Endothelial cell (in vitro differentiated cells): ENCODE measurements at places on chromosomes 4 and X.

DNA sequence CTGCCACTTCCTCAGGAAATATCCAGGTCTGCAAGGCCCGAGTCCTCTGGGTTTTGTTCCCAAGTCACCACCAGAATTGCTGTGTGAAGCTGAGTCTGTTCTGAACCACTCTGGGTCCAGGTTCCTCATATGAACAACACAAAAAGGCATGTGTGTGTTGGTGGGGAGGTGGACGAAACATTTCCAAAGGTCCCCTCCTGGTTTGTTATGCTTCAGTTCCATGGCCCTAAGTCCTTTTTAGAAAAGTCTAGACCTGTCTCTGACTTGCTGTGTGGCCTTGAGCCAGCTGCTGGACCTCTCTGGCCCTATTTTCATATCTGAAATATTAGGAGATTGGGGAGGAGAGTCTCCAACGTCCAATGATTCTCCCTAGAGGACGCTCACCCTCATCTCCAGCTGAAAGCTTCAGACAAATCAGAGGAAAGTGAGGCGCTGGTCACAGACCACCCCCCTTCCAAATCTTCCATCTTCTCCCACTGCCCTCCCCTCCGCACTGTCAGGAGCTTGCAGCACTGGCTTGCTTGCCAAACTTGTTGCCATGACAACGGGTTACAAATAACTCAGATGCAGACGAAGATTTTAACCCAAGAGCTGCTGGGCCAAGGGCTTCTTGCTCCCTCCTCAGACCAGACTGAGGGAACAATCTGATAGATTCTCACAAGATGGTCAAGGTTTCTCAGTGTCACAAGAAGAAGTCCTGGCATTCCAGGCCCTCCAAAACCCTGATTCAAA is 64.5 kb downstream of the SMC1A start:
- DNase-seq = peak; percentile 10

DNA sequence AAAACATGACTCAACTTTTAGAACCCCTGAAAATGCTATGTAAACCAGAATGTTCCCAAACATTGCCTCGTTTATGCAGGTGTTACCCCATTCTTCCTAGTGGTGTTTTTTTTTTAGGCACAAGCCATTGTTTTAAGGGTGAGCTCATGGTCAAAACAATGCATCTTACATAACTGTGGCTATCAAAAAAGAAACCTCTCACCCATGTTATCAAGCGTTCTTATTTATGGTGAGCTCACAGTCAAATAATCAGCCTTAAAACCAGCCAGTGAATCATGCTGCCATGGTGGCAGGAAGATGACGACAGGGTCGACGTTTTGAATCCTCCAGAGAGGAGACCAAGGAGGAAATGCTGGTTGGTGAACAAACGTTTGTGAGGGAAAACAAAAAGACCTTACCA is 195.2 kb downstream of the KDR start:
- DNase-seq = no peak

GRCh38 chr4:71830-72229 is 18.7 kb downstream of the ZNF595 start:
- DNase-seq = no peak

GRCh38 chr4:12949719-12950490 is 534.2 kb downstream of the RAB28 start:
- no peak for DNase-seq

DNA sequence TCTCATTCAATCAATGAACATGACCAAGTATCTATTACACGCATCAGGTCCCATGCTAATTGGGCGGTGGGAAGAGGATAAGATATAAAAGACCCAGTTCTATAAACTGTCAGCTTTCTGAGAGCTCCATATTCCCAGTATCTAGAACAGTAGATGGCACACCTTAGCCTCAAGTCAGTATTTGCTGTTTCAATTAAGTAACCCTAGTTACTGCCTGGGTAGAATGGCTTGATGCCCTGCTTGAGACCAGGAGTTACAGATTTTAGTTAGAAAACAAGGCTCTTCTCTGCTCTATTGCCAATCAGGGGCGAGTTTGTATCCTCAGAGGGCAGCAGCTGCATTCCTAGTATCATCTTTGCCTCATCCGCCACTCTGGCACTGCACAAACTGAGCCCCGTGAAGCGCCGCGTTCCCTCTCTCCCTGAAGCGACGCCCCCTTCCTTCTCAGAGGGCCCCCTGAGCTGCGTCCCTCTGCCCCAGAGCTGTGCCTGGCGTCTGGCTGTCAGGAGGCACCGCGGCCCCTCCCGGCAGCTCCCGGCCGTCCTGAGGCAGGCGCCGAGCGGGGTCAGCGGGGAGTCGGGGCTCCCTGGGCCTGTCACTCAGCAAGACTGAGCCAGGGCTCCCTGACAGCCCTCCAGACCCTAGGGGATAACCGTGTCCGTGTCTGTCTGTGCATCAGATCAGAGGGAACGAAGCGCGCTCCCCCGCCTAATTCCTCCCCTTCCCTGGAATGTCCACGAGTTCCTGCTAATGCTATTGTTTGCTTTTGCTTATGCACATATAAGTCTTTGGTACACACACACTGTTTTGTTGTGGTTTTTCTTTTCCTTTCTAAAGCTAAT is 212.4 kb upstream of the TTC29 start:
- peak; percentile 51 for DNase-seq

DNA sequence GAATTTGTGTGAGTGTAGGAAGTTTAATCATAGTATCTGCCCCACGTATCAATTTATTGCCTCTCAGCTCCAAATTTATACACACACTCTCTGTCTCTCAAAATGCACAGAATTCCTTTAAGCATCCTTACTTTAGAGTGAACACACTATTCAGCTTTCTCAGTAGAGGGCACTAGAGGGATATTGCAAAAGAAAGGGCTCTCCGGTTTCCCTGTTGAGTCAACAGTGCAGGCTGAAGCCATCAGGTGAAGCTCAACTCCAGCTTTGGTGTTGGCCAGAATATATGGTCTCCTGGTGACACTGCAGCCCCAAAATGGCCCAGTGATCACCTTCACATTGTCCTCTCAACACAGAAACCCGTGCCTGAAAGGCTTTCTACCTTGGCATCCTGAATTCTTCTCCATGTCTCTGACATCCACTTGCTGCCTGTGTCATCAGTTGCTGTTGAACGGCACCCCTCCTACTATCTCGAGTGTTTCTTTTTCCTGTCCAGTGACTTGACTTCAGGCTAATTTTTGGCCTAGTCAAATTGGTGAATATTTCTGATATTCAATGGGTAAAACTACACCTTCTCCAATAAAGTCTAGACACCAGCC is 670.5 kb downstream of the GABRG1 start:
- DNase-seq = no peak

DNA sequence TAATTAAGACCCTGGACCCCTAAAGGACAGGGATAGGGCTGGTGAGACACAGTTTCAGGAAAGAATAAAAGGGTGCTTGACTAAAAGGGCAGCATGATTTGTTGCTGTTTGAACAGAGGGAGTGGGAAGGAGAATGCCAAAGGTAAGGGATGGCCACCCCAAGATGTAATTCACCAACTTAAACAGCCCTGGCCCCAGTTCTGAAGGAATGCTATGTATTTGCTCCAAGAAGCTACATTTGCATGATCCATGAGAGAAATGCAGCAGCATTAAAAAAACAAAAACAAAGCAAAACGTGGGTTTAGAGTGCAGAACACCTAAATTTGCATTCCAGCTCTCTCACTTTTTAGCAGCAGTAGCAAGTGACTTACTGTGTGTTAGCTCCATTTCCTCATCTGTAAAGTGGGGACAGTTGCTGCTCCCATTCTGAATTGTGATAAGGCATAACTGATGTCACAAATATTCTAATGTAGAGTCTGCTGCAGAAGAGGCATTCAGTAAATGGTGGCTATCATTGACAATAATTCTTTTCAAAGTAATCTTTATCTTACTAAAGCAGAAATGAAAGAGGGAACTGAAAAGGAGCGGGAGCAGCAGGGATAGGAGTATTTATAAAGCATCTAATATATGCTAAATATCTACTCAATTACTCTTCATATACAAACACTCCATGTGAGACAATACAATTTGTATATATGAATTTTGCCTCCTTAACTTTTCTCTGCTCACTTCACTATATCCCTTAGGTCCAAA is 115.8 kb downstream of the PPARGC1A start:
- DNase-seq = no peak

DNA sequence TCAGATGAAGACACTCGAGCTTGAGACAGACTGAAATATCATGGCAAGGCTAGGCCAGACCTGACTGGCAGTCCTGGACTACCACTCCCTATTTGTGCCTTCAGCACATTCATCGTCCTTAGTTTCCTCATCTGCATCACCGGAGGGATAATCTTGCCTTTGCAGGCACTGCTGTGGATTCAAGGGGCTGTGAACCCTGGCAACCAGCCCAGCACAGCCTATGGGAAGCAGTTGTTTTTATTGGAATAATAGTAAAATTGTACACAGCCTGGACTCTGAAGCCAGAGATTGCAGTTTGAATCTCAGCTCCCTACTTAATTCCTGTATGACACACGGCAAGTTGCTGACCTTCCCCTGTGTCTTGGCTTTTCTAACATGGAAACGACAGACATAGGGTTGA is 161.0 kb downstream of the NSUN7 start:
- DNase-seq = no peak

- DNase-seq = no peak
These were observed 34.2 kb downstream of the ARSD start for GRCh38 chrX:2894885-2895292.

GRCh38 chr4:53315300-53315699 is 50.6 kb downstream of the SCFD2 start:
- DNase-seq = no peak

GRCh38 chr4:182207830-182208396 is 35.3 kb upstream of the TENM3 start:
- DNase-seq = no peak

- no peak for DNase-seq
These were observed 301.9 kb upstream of the PRPS2 start for GRCh38 chrX:12489341-12489740.

GRCh38 chr4:183541010-183541751 is 36.3 kb downstream of the ING2 start:
- DNase-seq = no peak

- no peak for DNase-seq
These were observed 22.5 kb upstream of the CENPU start for GRCh38 chr4:184756399-184756798.

DNA sequence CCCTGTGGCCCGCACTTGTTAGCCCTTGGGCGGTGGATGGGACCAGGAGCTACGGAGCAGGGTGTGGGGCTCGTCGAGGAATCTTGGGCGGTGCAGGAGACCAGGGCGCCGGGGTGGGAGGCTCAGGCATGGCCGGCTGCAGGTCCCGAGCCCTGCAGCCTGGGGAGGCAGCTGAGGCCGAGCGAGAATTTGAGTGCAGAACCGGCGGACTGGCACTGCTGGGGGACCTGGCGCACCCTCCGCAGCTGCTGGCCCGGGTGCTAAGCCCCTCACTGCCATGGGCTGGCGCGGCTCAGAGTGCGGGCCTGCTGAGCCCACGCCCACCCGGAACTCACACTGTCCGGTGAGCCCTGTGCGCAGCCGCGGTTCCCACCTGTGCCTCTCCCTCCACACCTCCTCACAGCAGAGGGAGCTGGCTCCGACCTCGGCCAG is 73.6 kb upstream of the TLL1 start:
- no peak for DNase-seq

DNA sequence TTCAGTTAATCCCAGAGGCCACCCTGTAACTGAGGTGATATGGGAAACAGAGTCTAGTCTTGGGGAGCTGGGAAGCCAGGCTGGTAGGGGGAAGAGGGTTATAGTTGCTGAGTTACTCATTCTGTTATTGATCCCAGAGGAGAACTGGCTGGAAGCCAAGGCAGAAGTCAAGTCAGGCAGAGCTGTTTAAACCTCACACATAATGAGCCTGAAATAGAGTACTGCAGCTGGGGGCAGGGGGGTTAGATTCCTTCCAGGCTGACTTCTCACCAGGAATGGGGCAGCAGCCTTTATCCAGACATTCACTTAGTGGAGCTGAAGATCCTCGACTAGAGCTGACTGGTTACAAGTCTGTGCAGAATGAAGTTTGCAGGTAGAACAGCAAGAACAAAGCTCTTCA is 144.9 kb downstream of the C4orf33 start:
- DNase-seq = no peak

DNA sequence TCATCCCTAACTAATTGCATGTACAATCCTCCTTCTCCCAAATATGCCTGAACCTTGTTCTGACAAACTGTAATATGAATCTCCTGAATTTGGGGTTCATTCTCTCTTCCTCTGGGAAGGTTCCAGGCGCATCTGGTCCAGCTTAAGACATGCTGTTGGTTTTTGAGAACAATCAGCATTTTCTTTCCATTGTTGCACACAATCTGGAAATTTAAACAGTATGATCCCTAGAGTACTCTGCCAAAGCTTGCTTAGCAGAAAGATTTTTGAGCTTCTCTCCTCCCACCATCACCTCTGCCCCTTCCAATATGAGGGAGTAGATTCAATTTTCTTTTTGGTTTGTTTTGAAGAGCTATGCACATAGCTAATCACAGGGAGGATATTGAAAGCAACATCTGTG is 50.1 kb downstream of the SRPX start:
- no peak for DNase-seq

- no peak for DNase-seq
These were observed 2042.2 kb downstream of the ARAP2 start for GRCh38 chr4:34202154-34202553.

GRCh38 chr4:101961144-101961543 is 170.6 kb downstream of the BANK1 start:
- no peak for DNase-seq

- no peak for DNase-seq
These were observed 27.1 kb downstream of the CD99L2 start for GRCh38 chrX:150871341-150871811.

DNA sequence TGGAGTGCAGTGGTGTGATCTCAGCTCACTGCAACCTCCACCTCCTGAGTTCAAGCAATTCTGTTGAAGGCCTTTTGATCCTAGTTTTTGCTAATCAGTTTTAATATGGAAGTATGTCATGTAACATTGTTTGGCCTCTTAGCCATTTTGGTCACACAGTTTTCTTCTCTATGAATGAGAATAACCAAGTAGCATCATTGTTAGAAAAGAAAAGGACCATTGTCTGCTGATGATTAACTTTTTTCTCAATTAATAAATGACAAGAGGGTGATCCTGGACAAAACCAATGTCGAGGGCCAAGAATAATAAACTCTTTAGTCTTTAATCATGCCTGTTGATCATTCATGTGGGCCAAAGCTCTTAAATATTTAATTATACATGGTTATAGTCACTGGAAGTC is 289.3 kb upstream of the MAGEB2 start:
- DNase-seq = no peak

DNA sequence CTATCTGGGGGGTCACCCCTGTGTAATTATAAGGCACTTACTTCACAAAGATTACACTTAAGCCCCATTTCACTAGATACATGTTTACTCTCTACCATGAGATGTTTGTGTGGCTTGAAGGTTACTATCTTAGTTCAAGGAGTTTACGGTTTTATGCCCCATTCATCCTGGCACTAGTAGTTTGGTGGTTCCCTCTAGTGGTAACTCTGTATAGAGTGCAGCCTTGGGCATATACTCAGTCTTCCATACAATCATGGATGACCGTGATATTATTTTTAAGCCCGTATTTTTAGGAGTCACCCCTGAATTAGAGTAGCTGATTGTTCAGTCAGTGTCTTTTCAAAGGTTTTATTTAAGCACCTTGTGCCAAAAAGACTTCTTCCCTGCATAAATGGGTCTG is 109.9 kb upstream of the FAM47C start:
- DNase-seq = no peak

GRCh38 chr4:12445711-12446235 is 1017.1 kb upstream of the HS3ST1 start:
- no peak for DNase-seq

GRCh38 chrX:152136312-152136711 is 2.1 kb downstream of the MAGEA10 start:
- no peak for DNase-seq
